ENCODE measurements at places on chromosomes 5 and 9.
A peak's percentile ranks its signal among the peaks of the same experiment; 100 is the strongest.

DNA sequence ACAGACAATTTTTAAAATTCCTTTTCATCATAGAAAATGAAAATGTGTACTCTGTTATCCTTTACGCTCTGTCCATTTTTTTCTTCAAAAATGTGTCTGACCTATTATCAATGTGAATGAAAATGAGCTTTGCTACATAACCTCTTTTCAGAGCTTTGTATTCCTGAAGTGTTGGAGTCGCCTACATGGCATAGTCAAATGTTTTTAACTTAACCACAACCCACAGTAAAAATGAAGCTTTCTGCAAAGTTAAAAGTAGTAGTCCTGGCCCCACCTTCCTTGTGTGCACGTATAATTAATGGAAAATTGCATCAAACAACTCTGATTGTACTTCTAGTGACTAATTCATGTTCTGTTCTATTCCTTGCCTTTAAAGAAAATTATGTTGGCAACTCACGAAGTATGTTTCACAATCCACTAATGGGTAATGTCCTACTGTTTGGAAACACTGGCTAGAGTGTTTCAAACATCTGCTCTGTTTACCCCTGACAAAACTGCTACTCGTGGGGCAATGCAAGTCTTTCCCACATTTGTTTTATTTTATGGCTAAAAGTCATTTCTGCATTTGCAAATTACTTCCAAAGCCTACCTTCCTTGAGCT is 18.6 kb upstream of the PSAT1 start:
- DNase-seq, result peak; percentile 96

GRCh38 chr9:33166231-33167083 is 679 bp downstream of the B4GALT1 start:
- no peak for DNase-seq

- peak; percentile 52 for DNase-seq
These were observed 3.8 kb downstream of the FAM219A start for GRCh38 chr9:34454571-34455065.

- peak; percentile 68 for DNase-seq
These were observed at the start of gene ARHGEF39 for GRCh38 chr9:35664531-35665470. Gene ARHGEF39, minus strand, starts transcription at chr9:35665195. Its CDS starts 26 bp downstream, at chr9:35665169.

GRCh38 chr5:84028093-84028492 is 307.4 kb upstream of the HAPLN1 start:
- DNase-seq, result peak; percentile 63

DNA sequence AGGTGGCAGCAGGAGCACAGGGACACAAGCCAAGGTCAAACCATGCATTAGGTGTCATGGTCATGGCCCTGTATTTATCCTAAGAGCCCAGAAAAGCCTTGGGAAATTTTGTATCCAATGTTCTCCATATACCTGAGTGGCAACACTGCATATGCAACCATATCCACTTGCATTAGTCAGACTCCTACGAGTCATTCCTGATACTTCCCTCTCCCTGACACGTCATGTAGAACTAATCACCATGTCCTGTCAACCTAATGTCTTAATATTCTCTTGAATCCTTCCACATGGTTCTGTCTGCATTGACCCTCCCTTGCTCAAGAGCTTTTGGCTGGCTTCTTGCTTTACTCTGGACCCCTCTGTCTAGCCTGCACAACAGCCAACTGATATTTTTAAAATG is 9.4 kb downstream of the SCGB3A2 start:
- DNase-seq, result peak; percentile 8

- DNase-seq, result peak; percentile 58
These were observed 236.4 kb upstream of the DAB2 start for GRCh38 chr5:39661026-39661779.

GRCh38 chr5:157519579-157520253 is 55.9 kb downstream of the ADAM19 start:
- no peak for DNase-seq

DNA sequence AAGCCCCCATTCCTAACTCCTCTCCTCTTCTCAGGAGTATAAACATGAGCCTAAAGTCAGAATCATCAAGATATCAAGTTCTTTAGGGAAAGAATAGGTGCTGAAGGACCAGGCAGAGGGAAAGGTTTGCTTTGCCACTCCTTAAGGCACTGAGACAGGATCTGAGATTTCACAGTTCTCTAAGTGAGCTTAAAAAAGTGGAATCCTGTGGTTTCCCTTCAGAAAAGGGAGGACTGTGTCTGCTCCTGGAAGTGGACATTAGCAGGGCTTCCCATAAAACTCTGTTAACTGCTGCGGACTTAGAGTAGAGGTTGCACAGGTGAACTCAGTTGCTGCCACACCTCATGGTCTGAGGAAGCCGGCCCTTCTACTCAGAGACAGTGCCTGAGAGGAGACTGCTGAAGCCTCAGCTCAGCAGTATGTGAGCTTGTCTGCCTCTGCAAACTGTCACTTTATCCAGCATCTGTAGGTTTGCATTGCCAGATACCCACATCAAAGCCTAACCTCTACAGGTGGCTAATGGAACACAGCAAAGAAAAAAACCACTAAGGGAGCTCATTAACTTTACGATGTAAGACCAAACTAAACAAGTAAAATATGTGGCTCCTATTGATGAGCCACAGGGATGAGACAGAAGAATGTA is 42.9 kb downstream of the RIC1 start:
- DNase-seq, result peak; percentile 66

DNA sequence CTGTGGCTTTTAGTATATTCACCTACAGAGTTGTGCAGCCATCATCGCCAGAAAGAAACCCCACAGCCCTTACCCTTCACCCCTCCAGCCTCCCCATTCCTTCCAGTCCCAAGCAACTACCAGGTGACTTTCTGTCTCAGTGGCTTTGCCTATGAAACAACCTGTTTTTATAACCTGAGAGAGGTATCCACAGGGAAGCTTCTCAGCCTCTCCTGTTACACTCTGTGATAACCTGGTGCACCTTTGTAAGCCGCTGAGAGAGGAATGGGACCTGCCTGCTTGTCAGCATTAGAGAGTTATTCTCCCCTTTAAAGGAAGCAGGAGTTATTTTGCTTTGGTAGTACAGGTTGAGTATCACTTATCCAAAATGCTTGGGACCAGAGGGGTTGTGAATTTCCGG is 93.6 kb downstream of the TRIO start:
- no peak for DNase-seq

- DNase-seq, result no peak
These were observed 406.9 kb upstream of the NMUR2 start for GRCh38 chr5:152811988-152812387.

DNA sequence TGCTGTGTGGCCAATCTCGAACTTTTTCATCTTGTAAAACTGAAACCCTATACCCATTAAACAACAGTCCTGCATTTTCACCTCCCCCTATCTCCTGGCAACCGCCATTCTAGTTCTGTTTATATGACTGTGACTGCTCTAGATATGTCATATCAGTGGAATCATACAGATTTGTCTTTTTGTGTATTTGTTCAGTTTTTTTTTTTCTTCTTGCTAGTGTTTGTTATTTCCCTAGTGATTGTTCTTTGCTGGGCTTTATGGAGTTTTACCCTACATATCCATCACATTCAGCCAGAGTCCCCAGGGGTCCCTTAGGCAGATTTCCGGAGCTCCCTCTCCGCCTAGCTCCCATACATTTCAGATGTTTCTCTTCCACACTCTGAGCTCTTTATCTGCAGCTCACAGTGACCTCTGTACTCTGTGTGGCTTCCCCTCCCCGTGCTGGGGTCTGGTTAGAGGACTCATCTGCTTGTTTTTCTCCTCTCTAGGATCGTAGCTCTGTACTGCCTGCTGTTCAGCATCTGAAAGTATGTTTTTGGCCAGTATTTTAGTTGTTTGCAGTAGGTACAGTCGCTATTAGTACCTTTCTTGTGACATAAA is 25.1 kb upstream of the CARTPT start:
- DNase-seq, result no peak

DNA sequence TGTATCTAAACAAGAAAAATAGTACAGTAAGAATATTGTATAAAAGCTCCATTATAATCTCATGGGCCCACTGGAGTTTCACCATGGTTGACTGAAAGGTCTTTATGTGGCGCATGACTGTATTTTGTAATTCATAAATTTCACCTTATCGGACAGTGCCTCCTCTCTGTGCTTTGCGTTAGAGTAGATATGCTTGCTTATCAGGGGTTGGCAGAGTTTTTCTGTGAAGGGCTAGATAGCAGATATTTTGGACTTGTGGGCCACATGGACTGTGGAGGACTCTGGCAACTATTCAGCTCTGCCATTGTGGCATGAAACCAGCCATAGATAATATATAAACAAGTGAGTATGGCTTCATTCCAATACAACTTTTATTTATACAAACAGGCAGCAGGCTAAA is 23.2 kb downstream of the GAPVD1 start:
- DNase-seq, result no peak

GRCh38 chr9:123756484-123757106 is 173.3 kb downstream of the DENND1A start:
- no peak for DNase-seq

GRCh38 chr9:8694983-8695588 is 895.5 kb upstream of the DMAC1 start:
- DNase-seq, result no peak

- DNase-seq, result no peak
These were observed 75.0 kb downstream of the TLE1 start for GRCh38 chr9:81614335-81614734.

DNA sequence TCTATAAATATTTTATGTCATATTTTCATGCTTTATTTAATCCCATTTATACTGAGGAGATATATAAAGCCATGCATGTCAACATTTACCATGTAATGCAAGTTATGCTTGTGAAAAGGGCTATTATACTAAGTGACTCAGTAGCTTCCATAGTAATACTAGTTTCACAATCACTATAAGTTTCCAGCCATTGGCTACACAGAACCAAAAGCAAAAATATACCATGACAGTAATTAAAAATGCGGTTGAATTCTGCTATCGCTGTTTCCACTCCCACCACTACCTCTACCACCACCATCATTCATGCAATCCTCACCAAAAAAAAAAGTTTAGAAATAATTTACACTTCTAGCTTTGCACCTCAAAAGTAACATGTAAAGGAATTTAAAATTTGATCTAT is 60.2 kb downstream of the MLLT3 start:
- DNase-seq, result peak; percentile 13

DNA sequence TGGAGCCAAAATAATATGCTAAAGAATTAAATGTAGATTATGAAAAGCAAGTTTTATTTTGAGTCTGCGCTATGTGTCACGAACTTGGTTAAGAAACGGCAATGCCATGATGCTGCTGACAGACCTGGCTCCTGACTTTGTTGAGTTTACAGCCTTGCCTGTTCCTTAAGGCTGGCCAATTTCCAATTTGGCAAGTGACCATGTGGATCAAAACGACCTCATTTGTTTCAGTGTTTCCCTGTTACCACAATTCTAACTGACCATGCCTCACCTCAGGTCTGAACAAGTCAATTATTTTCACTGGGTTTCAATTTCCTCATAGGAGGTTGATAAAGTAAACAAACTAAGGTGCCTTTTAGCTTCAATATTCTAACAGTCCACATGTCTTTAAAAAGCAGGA is 461.4 kb downstream of the ZNF608 start:
- no peak for DNase-seq

GRCh38 chr5:145743396-145744061 is 91.6 kb downstream of the PRELID2 start:
- no peak for DNase-seq

GRCh38 chr5:17277907-17278306 is 60.5 kb downstream of the BASP1 start:
- no peak for DNase-seq

DNA sequence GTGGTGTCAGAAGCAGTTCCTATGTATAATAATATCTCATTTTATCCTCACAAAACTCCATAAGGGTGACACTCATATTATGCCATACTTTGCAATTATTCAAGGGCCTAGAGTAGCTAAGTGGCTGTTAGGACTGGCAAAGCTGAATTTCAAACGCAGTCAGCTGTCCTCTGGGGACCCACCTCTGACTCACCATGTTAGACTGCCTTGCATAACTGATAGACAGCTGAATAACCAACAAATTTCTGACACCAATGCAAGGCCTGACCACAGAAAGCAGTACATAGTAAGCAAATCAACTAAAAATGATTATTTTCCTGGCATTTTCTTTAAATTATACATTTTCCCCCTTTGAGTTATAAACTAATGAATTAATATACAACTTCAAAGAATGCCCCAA is 251.6 kb upstream of the PTGER4 start:
- peak; percentile 74 for DNase-seq

- no peak for DNase-seq
These were observed 49.9 kb downstream of the PLAC8L1 start for GRCh38 chr5:146055432-146055831.

DNA sequence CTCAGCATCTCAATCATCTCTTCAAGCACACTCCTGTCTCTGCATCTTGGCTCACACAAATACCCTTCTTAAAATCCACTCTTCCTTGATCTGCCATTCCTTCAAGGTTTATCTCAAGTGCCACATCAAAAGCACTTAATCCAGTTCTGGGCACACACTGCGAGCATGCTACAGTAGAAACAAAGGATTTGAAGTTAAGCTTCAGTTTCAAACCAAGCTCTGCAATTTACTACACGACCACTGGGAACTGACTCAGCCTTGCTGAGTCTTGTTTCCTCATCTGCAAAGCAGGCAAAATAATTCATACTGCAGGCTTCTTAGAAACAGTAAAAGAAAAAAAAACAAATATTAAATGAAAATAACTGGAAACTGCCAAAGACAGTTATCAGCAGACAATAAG is 50.5 kb upstream of the CTNNAL1 start:
- peak; percentile 63 for DNase-seq

- DNase-seq, result no peak
These were observed 102.2 kb upstream of the IL7R start for GRCh38 chr5:35754481-35754880.

GRCh38 chr5:129687941-129688340 is 60.0 kb upstream of the MINAR2 start:
- DNase-seq, result no peak

DNA sequence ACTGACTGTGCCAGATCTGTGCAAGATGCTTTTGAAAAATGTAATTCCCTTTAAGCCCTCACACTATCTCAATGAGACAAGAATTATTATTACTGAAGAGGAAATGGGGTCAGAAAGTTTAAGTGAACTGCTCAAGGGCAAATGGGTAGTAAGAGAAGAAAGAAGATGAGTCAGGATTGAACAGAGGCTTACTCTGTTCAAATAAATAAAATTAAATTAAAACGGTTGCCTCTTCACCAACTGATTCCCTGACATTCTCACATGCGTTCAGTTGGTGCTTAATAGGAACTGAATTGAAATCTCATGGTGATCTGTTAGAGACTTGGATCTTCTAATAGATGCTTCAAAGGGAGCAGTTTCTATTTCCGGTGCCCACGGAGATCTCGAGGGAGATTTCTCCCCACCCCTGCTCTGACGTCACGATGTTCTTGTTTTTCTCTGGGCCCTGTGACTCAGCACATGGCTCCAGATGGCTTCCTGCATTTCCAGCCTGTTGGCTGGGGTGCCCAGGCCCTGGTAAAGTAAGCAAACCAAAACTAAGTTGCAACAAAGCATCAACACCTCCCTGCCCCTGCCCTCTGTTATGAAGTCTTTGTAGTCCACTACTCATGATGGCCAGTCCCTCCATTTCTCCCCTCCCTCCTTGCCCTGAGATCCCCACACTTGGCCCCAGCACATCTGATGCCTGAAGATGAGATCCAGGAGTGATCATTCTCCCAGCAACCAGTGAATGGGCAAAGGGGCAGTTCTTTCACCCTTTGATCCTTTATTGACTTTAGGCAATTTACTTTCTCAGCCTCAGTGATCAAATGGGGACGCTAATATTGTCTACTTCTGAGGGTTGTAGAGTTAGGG is 106.1 kb upstream of the CPEB4 start:
- peak; percentile 97 for DNase-seq
